CD4-positive, alpha-beta T cell treated with Interleukin-15 for 4 hours (primary cell): ENCODE measurements at places on chromosomes 2 and 18.

DNA sequence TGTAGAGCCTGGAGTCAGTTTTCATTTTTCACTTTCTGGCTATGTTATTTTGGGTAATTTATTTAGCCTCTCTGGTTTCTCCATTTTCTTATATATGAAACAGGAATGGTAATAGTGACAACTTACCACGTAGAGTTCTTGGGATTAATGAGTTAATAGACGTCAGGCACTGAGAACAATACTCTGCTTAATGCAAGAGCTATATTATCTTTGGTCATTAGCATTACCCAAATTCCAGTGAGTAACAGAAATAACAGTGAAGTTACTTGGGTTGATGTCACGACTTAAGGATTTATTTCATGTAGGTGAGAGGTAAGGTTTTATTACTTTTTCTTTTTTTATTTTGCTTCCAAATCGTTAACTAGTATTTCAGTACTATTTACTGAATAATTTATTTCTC lies 601.0 kb upstream of the GCFC2 start:
- no peak for DNase-seq

GRCh38 chr2:143548032-143548431 lies 418.8 kb downstream of the ARHGAP15 start:
- DNase-seq, result no peak

GRCh38 chr18:36066686-36067054 lies 689 bp downstream of the RPRD1A start:
- DNase-seq, result no peak

- no peak for DNase-seq
Measured at GRCh38 chr2:121162893-121163292, 122.1 kb downstream of the TFCP2L1 start.

DNA sequence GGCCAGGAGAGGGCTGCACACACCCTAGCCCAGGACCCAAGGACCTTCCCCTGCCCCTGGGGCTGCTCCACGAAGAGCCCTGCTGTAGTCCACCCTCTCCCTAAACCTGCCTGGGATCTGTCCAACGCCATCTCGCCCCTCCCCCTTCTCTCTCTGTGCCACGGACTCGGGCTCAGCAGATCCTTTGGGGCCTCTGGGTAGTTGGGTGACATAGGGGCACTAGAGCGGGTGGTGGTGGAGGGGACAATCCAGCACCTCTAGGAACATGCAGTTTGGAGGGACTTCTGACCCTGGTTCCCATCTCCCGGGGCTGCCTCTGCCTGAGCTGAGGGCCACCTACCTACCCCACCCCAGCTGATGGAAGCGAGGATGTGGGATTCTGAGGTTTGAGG lies 7.3 kb upstream of the CRYBA2 start:
- DNase-seq, result no peak

- no peak for DNase-seq
Measured at GRCh38 chr2:143347901-143348414, 218.7 kb downstream of the ARHGAP15 start.
